ENCODE measurements at places on chromosomes 2 and 18. TPM values are rescaled to one million over a fixed set of nuclear protein-coding genes. Genes with fewer than 3 reads are reported as not detected.

DNA sequence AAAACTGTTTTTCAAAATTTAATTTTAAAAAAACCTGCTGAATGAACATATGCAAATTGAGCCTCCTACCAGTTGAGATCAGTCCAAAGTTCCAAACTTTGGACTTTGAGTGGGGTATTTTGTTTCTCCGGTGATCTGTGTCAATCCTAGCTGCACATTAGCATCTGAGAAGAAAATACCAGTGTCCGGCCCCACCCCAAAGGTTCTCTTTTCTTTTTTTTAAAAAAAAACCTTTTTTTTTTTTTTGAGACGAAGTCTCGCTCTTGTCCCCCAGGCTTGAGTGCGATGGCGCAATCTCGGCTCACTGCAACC is 91.7 kb downstream of the SEPTIN10 start:
- DNase-seq, result no peak

GRCh38 chr2:64562148-64562784 is 38.1 kb downstream of the AFTPH start:
- DNase-seq, result peak; percentile 18

DNA sequence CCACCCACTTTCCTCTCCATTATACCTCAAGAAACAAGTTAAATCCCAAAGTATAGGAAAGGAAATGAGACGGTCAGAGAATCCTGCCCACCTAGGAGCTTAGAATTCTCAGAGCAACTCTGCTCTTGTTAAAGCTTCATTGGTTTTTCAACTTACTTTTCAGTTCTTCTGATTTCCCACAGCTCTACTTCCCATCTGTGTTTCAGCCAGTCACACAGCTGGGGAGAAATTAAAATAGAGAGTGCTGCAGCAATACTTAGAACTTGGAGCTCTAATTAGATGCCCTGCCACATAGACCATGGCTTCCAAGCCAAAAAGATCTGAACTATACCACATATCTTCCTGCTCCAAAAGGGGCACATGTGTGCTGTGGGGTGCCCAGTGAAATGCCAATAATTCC is 166.7 kb downstream of the RIT2 start:
- DNase-seq, result no peak

CCDC68 gene
- total RNA-seq, result not detected

Measured in myocyte (in vitro differentiated cells).